ENCODE measurements at places on chromosomes 5 and 9.

DNA sequence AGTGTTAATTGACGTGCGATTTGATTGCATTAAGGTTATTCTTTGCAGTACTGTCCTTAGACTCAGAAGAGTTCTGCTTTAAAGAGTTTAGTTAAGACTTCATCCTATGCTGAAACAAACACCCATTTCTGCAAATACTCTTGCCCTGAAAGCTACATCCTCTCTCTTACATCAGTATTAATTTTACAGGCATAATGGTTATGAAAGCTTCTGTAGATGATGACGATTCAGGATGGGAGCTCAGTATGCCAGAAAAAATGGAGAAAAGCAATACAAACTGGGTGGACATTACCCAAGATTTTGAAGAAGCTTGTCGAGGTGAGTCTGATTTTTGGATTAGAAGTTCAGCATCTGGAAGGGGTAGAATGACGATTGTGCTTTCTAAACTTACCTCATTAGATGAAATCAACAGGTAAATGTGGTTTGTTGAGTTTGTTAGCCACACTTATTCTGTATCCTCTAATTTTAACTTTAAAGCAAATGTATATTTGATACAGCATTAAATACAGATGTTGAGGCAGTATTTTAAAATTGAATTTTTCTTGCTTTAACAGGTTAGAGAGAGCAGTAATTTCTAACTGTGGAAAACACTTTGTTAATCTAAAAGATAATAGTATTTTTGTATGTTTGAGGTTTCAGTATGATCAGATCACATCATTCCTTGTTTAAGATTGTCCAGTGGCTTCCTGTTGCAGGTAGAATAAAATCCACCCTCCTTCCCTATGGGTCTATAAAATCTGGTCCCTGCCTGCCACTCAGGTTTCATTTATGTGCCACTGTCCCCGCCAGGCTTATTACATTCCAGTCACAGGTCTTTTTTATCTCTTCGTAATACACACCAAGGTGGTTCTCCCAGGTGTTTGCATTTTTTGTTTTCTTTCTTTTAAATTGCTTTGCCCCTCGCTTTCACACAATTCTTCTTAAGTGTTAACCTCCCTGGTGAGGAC is 1.3 kb downstream of the NAA35 start:
- no peak for DNase-seq

DNA sequence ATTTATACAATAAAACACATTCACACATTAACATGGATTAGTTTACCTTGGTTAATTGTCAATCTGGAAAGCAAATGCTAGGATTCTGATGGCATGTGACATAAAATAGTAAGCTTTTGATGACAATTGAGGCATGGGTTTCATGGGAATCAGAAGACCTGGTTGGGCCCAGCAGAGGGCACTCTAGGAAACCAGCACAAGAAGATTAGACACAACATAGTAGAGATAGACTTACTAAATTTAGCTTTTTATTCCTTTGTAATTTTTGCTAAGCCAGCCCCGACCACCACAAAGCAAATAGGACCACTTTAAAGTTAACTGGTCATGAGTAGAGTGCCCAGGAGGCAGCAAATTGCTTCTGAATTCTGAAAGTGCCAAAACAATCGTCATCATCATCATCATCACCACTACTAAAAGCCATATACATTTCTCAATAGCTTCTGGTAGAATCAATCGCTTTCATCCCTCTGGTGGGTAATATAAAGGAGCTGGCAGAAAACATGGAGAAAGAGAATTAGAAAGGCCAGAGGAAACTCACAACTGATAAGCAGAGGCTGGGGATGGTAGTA is 163.2 kb downstream of the ARRDC3 start:
- DNase-seq: no peak

- DNase-seq: no peak
These were observed 731.6 kb downstream of the BRINP1 start for GRCh38 chr9:118637681-118638080.

GRCh38 chr9:135339378-135339973 is 140.1 kb upstream of the PPP1R26 start:
- DNase-seq: no peak

- no peak for DNase-seq
These were observed 205.1 kb upstream of the CHD1 start for GRCh38 chr5:99133921-99134320.

DNA sequence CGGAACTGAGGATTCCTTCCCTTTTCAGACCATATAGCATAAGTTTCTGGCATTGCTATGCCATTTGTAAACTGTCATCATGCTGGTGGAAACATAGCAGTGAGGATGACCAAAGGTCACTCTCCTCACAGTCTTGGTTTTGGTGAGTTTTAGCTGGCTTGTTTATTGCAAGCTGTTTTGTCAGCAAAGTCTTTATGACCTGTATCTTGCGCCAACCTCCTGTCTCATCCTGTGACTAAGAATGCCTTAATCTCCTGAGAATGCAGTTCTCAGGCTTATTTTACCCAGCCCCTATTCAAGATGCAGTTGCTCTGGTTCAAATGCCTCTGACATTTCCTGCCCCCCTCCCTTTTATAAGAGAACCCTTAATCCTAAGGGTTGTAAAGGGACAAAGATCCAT is 26.7 kb upstream of the GRIA1 start:
- no peak for DNase-seq

DNA sequence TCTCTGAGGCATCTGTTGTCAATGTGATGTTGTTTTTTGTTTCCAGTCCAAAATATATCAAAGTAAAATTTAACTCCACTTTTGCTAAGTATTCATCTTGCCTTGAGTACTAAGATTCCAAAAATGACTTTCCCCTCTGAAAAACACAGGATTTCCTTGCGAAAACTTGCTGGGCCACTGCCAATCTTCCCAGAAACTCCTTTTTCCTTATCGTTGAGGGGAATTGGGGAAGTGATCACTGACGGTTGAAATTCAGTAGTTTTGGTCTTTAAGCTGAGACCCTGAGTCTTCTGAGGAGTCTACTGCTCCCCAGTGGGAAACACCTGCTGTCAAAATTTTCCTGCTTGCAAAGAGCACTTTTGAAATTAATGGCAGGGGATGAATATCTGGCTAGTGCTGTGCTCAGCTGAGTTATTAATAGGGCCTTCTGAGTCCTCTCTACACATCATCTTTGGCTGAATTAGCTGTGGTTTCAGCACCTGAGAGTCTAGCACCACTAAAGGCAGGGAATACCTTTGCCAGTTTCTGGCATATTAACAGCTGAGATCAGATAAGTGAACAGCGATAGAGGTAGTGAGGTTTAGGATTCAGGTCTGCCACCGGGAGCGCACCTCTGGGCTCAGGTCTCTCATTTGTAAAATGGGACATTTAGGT is 18.0 kb downstream of the TLR4 start:
- DNase-seq: no peak

DNA sequence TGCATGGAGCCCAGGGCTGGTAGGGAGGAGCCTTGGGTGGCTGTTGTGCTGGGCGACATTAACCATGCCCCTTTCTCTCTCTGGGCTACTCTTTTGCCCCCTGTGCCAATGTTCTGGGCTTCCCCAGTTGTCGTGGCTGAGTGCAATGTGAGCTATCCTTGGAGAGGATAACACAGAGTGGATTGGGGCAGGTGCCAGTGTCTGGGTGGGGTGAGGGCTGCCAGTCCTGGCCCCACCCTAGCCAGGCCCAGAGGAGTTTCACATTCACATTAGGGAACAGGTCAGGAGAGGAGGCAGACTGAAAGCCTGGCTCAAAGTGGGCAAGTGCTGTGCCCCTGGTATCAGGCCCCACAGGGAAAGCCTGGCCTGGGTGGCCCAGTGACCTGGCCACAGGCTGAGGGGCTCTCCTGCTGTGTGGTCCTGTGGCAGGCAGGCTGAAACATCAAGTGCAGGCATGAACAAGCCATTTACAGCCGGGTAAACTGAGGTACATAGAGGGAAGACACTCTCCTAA is 7.5 kb upstream of the NDST1 start:
- no peak for DNase-seq

DNA sequence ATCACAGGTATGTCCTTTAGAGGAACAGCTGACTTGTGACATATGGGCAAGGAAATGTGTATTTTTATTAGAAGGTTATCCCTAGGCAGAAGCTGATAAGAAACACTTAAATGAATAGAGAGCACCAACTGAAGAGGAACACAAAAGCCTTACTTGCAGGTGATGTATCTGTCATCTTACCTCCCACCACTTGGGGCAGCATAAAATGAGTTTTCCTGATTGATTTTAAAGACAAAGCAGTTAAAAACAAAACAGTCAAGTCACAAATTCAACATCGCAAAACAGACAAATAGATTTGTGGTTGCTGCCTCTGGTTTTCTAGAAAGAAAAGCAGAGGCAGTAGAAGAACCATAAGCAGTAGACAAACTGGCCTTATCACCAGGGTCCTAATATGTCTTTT is 302.4 kb upstream of the ZNF462 start:
- no peak for DNase-seq

DNA sequence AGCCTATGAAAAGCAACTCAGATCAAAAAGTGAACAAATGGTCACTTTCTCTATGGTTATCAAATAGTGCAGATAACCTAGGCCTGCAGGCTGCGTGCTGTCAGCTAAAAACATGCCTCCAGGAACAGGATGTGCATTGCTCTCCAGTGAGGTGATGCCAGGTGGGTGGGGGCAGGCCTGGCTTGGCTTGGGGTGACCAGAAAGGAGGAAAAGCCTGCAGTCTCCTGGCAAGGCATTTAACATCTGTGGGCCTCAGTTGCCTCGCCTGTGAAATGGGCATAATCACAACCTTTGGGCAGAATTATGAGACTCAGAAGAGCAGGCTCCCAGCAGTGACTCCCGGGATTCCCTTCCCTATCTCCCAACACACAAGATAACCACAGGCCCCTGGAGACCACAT is 135.9 kb downstream of the COL23A1 start:
- no peak for DNase-seq

DNA sequence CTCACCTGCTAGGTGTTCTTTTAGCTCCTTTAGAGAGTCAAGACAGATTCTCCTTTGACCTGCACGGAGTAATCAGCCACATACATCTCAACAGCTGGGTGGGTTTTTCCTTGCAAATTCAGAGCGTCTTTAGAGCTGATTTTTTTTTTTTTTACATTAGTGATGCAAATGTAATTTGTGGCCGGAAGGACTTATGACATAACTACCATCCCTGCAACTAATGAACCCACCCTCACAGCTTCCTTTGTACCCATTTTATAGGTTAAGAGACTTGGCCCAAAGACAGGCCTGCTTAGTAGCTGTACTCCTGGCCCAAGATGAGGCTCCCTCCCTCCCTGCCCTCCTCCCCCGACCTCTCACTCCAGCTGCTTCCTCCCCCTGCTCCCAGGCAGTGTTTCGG is 69.9 kb upstream of the NIPAL4 start:
- DNase-seq: no peak

DNA sequence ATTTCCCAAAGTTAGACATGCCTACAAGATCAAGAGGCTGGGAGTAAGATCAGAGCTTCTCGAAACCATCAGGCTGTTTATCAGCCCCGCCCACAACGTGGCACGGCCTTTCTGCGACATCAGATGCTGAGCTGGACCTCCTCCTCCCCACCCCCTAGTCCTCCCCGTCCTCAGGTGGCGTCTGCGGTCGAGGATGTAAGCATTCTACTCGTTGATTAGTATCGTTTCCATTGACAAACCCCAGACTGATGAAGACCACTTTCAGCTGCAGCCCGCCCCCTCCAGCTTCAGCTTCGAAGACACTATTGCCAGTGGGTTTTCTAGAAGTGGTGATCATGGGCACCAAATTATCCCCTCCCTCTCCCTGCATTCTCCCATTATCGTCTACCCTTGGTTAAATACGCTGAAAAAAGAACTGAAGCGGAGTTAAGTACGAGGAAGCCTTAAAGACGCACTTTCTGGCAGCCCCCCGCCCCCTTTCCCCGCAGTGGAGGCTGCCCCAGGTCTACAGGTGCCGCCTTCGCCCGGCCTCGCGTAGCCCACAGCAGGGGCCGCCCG is 1.1 kb downstream of the PPIC start:
- peak; percentile 37 for DNase-seq

DNA sequence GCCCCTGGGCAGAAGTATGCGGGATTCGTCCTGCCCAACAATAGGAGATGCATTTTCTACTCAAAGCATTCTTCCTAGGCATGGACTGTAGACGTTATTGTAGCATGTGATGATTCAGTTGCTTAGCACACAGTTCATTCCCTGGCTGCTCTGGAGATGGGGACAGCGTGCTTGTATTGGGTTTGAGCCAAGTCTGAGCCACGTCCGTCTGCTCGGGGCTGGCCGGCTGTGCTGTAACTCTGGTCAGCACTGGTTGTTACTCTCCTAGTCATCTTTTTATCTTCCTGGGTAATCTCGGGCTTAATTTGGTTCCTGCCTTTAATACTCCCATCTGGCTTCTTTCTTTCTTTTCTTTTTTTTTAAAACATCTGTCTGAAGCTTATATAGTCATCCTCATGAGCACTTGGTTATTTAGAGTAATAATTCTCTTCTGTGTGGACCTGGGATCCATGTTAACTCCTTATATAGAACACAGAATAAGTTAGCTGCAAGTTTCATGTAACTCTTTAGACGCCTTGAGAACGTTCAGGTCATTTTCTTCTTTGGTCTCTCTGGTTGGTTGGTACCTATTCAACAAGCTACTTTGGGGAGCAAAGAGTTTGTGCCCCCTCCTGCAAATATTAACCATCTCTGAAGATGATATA is 118.8 kb upstream of the RPS23 start:
- no peak for DNase-seq

DNA sequence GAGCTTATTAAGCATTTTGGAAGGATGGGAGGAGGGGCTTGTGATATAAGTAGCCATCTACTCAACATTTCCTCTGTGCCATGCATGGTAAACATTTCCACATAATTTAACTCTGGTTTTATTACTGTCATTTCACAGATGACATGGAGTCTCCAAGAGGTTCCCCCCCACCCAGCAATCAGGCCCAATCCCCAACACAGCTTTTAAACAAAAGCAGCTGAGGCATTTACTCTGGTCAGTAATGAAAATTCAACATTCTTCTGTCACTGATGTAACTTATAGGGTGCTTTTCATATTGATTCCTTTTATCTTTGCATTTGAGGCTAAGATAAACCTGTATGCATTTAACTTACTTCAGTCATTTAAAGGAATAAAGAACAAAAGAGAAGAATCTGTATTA is 128.1 kb downstream of the COL23A1 start:
- DNase-seq: no peak

GRCh38 chr9:110807956-110808598 is 139.5 kb downstream of the MUSK start:
- DNase-seq: no peak

- no peak for DNase-seq
These were observed 351.8 kb downstream of the SPOCK1 start for GRCh38 chr5:137147346-137147745.

DNA sequence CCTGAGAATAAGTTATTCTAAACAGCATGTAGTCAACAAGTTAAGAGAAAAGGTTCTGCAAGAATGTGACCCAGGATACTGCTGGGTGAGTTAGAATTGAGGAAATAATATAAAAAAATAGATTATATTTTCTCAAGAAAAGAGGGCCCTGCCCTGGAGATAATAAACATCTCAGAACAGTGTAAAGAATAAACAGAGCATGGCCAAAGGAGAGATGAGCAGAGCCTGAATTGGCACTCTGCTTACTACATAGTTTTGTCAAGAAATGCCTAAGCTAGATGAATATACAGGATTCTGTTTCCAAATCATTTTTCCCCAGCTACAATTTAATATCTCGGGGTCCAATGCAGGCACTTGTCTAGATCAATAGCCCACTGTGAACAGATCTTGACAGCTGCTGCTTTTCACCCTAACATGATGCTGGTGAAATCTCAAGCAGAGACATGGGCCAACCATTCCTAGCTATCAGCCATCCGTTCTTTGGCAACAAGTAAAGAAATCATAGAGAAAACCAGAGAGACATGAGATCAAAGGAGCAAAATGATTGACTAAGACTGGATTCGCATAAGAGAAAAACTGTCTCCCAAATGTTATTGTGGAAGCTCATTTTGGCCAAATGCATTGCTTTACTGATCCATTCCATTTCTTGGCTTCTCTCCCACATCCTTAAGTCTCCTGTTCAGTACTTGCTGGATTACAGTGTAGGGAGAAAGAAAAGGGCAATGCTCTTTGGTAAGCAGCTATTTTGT is 173.2 kb downstream of the PRELID2 start:
- DNase-seq: no peak

Measured in NCI-H1105 treated with DMSO at 0.1 percent for 48 hours (cell line).